Urinary bladder (tissue), 4 donors: ENCODE measurements at places on chromosomes 7 and 10.
A peak's percentile ranks its signal among the peaks of the same experiment; 100 is the strongest.

DNA sequence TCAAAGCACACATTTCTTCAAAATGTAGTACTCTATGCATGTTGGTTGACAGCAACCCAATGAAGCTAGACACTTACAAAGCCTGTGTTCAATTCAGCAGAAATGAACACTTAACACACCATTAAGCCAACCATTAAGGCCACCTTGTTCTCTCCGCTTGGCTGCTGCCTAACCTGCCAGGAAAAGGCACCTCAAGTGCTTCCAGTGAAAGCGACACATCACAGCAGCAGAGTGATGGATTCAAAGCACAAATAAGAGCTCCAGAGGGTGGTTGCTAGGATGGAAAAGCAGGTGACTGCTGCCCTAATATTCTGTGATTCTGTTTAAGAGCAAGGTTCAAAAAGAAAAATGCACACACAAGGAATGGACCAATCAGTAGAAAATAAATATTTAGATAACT is 81.5 kb upstream of the GNAI1 start:
- DNase-seq, result no peak

DNA sequence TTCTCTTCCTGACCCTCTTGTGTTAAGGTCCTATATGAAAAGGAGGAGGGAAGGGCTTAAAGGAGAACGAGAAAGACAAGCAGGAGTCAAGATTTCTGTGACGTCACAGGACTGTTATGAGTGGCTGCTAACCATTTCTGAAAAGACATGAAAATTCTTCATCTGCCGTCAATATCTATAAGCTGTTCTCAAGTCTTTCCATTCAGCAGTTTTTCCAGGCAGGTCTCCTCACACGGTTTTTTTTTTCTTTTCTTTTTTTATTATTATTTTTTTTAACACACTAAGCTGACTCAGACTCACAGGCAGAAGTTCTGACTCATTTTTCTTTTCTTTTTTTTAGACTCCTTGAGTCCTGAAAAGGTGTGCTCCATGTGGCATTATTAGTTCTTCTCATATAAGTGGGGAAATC is 72.0 kb downstream of the DGKI start:
- no peak for DNase-seq

GRCh38 chr10:16987206-16987621 is 142.4 kb downstream of the CUBN start:
- DNase-seq, result no peak

DNA sequence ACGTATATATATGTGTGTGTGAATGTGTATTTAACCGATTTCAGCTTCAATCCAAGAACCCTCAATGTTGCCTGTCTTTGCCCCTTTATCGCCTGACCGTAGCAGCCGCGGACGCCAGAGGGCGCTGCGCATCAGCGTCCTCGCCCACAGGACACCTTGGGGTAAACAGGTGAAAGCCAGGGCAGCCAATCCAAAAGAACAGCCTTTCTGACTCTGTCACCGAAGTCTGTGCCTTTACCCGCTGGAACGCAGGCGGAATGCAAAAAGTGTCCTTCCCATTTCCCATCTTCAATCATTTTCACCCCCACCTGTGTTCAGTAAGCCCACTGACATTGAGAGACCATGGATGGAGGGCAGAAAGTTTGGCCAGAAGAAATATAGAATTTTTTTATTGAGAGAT is 3.6 kb downstream of the NXPH1 start:
- no peak for DNase-seq

- DNase-seq, result no peak
Observed at GRCh38 chr7:22066522-22066921, 120.8 kb upstream of the CDCA7L start.

DNA sequence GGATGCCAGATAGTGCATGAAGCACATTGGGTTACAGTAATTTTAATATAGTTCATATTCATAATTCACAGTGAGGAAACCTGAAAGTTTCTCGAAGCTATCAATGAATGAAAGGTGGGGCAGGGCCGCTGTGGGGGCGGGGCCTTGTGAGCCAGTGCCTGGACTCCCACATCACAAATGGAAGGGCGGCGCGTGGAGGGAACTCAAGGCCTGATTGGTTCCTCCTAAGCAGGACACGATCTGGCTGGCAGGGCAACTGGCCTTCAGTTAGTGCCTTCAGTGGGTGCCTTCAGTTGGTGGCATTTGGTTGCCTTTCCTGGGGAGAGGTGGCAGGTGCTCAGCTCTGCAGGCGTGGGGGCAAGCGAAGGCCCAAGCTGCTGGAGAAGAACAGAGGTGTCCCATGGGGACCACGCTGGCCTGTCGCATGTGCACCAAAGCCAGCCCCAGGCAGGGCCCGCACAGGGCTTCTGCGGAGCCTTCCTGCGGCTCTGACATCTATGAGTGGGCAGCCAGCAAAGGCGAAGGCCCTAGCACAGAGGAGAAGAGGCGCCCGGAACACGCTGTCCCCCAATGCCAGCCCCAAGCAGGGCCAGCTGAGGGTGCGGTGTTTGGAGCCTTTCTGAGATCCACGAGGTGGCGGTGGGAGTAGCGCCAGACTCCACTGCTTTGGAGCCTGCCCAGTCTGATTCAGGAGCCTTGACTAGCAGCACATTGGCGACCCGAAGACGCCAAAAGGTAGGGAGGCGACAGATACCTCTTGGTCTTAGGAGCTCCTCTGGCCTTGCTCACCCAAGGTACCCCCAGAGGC is 118.0 kb upstream of the PDSS1 start:
- DNase-seq, result no peak

GRCh38 chr10:121653608-121654007 is 55.4 kb upstream of the FGFR2 start:
- DNase-seq, result no peak

DNA sequence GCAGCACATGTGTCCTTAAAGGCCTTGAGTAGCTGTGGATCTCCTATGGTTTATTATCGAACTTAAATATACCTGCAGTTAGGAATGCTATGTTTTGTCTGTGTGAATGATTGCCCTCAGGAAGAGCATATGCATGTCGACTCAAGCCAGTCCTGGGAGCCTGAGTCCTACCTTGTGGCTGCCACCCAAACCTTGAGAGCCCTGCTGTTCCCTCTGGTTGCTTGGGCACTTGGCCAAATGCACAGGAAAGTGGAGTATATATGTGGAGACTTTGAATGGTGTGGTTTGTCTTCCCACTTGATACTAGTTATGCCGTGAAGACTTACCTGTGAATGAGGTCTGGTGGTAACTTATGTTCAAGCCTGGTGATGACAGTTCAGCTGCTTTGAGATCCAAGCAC is 409.8 kb downstream of the LRMDA start:
- no peak for DNase-seq

- no peak for DNase-seq
Observed at GRCh38 chr7:81138870-81139269, 220.0 kb upstream of the SEMA3C start.

DNA sequence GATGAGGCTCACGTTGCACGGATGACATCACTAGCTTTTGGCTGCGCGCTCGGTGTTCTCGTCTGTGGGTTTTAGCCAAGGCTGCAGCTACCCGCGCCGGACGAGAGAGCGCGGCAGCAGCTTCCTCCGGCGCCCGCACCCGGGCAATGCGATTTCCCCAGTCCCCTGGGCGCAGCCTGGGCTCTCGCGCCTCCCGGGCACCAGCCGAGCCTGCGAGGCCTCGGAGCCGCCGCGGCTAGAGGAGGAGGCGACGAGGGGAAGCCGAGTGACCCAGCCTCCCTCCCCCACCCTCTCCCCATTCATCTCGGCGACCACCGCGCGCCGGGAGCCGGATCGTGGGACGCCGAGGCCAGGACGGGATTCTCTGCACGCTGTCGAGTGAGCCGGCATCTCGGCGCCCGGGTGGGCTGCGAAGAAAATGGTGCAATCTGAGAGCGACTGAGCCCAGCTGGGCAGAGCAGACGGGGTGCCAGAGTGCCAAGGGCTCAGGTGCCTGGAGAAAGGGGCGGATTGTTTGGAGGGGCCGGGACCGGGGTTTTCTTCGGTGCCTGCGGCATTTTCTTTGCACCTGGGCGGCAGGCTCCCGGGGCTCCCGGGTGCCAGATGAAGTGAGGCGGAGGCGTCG is 1.2 kb upstream of the TMEM178B start:
- peak; percentile 20 for DNase-seq

GRCh38 chr10:48523820-48524758 is 80.8 kb downstream of the ARHGAP22 start:
- DNase-seq, result no peak

DNA sequence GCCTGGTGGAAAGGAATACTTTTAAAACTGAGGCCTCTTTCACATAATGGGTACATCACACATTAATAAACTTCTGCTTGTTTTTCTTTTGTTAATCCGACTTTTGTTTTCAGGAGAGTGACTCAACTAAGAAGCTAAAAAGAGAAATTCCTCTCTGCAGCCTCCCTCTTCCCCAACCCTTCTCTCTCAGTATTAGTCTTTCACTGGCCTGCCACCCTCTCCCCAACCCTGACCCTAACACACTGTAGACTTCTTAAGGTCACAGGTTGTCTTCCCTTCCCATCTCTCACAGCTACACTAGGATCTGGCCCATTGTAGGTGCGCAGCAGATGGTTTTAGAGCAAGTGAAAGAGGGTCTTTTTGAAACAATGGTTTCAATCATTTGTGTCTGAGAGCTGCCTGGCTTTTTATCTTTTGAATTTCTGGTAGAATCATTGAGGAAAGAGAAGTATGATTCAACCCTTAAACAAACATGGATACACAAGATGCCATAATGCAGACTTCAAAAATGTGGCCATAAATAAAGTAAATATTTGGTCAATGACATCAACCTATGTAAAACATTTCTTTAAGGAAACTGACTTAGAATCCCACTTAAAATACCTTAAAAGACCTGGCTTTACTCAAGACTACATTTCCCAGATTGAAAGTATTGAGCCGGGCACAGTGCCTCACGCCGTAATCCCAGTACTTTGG is 17.9 kb upstream of the FFAR4 start:
- DNase-seq, result no peak

DNA sequence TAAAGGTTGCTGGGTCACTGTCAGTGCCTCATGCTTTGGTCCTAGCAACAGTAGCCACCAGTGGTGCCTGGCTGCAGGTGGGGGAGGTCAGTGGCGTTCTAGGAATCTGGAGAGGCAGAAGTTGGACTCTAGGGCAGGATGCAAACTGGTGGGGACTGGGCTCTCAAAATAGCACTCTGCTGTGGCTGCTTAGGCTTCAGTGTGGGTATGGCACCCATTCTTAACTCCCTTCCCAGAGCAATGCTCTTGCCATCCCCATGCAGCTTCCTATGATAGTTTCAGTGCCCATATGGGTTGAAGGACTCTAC is 330.8 kb downstream of the PCDH15 start:
- DNase-seq, result no peak

- DNase-seq, result no peak
Observed at GRCh38 chr7:70607759-70608158, 524.2 kb upstream of the GALNT17 start.

DNA sequence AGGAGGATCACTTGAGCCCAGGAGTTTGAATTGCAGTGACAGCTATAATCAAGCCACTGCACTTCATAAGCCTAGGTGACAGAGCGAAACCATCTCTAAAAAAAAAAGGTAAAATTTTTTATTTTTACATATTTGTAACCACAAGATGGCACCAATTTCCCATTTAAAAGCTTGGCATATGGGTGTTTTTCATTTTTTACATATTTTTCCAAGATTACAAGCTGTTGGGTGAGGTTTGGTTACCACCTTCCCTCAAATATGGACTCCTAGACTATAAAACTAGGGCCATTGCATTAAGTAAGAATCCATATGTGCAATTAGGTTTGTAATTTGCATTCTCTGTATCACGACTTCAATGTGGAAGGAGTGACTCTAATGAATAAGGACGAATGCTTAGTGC is 129.3 kb upstream of the ACBD5 start:
- no peak for DNase-seq

GRCh38 chr7:130479716-130480400 is 12.0 kb upstream of the MEST start:
- DNase-seq, result no peak

DNA sequence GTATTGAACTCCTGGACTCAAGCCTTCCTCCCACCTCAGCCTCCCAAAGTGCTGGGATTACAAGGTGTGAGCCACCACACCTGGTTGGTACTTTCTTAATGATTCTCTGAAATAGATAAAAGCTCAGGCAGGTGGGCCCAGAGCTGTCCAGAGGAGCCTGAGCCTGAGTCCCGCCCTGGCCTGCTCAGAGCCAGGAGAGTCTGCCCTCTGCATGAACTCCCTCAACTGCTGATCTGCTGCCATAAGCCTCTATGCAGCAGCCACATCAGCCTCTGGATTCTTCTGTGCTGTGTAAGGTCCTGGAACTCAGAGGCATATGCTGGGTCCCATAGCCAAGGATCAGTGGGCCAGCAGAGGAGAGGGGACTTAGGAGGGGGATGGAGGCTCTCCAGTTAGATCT is 23.1 kb upstream of the DDIT4 start:
- DNase-seq, result no peak

- DNase-seq, result no peak
Observed at GRCh38 chr7:47785923-47786556, 162.2 kb downstream of the PKD1L1 start.

DNA sequence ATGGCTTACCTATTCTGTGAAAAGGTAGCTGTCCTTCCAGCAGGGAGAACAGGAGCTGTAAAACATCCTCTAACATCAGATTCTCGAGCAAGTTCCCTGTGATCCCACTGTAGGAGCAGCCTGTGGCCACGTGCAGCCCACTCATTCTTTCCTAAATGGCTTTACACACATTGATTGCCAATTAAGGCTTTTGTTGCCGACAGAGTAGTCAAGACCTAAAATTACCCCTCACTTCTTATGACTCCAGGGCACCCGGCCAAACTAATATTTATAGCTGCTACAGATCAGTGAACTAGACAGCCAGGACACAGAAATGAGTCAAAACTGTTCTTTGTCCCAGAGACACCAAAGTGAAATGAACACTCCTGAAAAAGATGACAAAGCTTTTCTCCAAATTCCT is 832.1 kb downstream of the SORCS3 start:
- DNase-seq, result no peak

DNA sequence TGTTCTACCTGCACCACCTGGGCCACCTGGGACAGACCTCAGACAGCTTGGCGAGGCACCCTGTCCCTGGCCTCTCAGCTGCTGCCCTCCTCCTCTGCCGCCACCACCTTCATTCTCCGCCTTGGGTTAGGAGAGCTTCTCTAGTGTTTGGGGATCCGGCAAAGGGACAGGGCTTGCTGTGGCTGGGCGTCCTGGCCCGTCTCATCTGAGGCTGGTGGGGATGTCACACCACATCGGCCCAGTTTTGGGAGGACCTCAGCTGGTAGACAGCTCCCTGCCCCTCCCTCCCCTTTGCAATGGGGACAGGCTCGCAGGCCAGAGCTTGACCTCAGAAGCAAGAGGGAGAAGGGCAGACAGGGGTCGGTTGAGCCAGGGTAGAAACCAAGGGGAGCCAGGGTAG is 26.4 kb downstream of the SPOCK2 start:
- DNase-seq, result no peak

GRCh38 chr10:50396491-50397311 is 145.4 kb upstream of the ASAH2 start:
- no peak for DNase-seq

DNA sequence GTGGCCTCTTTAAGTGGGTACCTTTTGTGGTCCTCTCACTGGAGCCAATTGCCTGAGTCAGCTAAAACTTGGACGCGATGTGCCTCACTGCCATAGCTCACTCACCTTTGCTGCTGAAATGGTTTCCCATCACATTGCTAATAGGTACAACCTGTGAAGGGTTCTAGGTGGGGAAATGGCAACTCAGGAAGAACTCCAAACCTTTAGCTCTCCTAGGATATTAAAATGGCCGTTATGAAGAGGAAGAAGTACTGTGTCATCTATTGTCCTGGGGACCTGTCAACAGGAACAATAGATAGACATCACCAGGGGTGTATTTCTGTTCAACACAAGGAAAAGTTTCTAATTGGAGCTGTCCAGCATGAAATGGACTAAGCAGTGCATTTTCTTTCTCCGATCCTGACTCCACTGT is 1.2 kb upstream of the ZNF655 start:
- DNase-seq, result no peak

- DNase-seq, result no peak
Observed at GRCh38 chr10:38032886-38033285, 22.4 kb downstream of the ZNF33A start.
